ENCODE measurements at places on chromosomes 2 and 18.

- no peak for DNase-seq
Observed at GRCh38 chr2:25567406-25567805, 106.0 kb downstream of the DTNB start.

DNA sequence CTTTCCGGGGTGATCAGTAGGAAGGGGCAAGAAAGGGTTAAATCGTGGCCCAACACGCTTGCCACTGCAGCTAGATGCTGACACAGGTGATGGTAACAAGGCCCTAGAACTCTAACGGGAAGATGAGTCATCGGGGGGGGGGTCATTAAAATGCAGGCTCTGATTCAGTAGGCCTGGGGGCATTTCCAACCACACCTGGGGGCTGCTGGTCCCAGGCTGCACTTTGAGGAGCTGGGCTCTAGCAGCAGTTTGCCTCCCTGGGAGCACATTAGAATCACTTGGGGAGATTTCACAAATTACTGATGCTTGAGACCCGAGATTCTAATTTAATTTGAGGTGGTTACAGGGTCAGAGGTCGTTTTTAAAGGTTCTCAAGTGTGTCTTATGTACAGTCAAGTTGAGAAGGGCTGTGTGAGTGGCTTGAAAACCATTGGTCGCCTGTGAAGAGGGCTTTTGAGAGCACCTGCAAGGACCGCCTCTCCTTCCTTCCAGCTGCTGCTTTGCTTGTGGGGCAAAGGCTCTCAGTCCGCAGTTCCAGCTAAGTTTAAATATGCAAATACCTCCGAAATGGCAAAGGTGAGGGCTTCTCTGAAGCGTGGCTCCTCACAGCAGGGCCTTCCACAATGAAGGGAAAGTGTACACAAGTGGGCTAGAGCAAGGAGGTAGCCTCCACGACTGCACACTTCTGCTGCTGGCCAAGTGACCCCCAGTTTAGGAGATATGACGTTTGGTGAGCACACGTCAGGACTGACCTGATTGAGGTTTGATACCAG, 128.0 kb upstream of the MSH6 start:
- DNase-seq: no peak

GRCh38 chr18:46939998-46940571, 22.7 kb downstream of the KATNAL2 start:
- DNase-seq: no peak

GRCh38 chr2:212815453-212815852, 276.9 kb upstream of the ERBB4 start:
- no peak for DNase-seq

DNA sequence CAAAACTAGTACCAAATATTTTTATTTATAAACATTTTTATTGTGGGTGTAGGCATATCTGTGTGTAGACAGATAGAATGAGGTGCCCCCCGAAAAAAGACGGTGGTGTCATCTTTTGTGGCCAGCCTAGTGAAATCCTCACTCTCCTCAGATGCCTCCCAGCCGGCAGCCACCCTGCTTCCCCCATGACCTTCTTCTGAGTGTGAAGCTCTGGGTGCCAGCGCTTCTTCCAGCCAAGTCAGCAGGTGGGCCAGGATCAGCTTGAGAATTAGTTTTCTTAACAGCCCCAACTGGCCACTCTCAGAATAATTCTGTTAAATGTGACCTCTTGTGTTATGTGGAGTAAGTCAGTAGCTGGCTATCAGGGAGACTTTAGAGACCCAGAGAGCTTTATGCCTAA, 229.6 kb upstream of the FOSL2 start:
- DNase-seq: peak; percentile 29

DNA sequence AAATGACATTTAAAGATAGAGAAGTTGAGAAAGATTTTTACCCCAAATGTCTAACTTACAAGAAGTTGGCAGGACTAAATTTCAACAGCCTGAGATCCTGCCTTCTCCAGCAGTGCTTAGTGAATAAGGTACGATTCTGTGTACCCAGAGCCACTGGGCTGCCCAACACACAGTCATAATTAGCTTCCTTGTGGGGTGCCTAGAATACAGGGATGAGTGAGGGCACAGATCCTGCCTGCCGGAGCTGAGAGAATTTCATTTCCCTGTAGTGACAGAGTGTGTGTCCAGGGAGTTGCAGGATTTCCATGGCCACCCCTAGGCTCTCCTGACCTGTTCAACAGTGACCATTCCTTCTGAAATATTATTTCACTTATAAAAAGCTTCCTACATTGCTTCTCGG, 27.0 kb downstream of the GREB1 start:
- DNase-seq: no peak

DNA sequence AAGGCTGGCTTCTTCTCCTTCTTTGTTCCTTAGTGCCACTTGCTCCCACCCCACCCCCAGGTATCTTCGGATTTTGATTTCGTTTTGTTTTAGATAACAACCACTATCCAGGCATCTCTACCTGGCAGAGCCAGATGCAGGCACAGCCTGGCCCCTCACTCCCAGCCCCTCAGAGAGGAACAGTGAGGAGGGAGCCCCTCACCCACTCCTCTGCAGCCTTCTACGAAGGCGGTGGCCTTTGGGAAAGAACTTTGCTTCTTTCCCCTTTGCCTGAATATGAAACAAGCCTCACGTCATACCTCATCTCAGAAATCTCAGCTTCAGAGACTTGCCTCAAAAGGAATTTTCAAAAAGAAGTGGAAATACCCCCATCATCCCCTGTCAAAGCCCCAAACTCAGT, 6.3 kb upstream of the CYP26B1 start:
- no peak for DNase-seq

- no peak for DNase-seq
Observed at GRCh38 chr2:209138079-209138478, 285.8 kb upstream of the MAP2 start.

DNA sequence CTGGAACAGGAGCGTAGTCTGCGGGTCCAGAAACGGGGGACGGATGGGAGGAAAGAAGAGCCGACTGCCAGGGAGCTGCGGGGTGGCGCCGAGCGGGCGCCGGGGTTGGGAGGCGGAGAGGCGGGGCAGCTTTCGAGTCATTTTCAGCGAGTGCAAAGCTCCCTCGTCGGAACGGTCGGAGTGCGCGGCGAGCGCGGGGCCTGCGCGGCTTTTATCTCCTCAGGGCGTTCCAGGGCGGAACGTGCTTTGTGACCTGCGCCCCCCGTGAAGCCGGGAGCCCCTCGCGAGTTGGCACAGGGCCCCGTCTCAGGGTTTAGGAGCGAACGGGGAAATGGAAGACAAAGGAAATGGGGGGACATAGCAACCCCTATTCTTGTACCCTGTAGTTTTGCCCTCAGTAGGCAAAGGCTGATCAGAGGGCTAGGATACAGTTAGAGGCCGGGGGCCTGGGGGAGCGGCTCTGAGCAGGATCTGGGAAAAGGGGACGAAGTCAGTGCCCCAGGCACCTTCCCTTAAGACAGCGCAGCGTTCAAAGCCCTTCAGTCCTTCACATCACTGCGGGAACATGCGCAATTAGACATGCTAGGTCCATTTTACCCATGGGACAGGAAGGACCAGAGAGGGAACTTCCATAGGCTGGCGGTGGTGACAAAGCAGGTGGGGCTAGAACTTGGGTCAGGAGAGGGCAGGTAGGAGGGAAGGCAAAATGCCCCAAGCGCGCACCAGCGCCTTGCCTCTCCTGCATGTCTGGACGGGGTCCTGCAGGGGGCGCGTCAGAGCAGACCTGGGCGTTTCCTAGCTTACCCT, 60.1 kb upstream of the IL1RL1 start:
- peak; percentile 72 for DNase-seq

GRCh38 chr2:184004948-184005672, 593.2 kb upstream of the ZNF804A start:
- DNase-seq: no peak

DNA sequence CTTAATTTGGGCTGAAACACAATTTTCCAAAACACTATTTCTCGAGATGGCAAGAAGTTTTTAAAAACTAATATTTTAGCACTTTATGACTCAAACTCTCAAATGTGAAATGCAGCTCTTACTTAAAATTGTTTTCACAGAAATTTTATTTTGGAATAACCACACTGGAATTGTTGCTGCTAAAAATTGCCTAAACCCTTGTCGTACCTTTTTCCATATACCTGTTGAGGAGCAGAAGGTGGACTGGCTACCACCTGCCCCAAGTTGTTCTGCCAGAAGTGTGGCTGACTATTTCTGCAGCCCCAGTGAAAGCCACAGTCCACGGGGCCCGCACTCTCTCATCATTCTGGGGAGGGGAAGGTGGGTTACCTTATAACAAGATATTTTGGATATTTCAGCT, 23.4 kb downstream of the TNFRSF11A start:
- no peak for DNase-seq

Measured in left cardiac atrium (tissue), 4 donors.